ENCODE measurements at places on chromosomes 11 and 22.

GRCh38 chr11:88404932-88405710 lies 67.6 kb upstream of the CTSC start:
- no peak for DNase-seq

DNA sequence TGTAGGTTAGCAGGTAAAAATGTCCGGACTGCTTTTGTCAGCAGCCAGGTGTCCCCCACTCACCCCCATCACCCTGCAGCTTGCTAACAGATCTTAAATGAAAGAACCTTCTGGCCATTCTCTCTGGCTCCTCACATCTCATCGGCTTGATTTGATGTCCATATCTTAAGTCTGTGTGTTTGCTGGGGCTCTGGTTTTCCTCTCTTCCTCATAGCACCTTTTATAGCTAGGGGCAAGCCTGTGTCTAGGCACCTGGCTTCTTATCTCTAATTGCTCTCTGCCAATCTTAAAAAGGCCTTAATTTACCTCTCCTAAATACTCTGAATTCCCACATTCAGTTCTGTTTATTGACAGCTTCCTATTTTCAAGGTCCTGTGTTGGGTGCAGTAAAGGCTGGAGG lies 72.0 kb downstream of the ARHGAP42 start:
- DNase-seq = no peak

GRCh38 chr11:66421492-66422205 lies 814 bp downstream of the NPAS4 start:
- DNase-seq = peak; percentile 91

DNA sequence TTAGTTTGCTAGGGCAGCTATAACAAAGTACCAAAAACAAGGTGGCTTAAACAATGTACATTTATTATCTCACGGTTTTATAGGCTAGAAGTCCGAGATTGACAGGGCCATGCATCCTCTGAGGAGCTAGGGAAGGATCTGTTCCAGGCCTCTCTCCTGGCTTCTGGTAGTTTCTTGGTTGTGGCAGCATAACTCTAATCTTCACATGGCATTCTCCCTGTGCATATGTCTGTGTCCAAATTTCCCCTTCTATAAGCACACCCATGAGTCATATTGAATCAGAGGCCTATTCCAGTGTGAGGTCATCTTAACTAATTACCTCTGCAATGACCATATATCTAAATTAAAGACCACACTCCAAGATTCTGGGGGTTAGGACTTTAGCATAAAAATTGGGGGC lies 31.3 kb upstream of the MMP13 start:
- DNase-seq = no peak

GRCh38 chr11:43200031-43200430 lies 111.8 kb upstream of the API5 start:
- no peak for DNase-seq

DNA sequence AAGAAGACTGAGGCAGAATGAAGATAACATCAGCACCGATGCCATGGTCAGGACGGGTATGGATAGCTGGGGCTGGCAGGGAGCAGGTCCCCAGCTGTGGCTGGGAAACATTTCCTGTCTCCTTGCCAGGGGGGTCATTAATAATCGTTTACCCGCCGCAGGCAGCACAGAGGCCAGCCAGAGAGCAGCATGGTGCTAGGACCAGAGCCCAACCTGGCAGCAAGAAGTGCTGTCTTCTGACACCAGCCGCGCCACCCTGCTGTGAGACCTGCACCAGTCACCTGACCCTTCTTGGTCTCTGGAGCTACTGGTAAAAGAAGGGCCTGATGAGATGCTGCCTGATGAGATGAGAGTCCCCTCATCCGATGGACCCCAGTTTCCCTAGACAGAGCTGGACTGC lies 36.3 kb downstream of the PDE2A start:
- DNase-seq = no peak

DNA sequence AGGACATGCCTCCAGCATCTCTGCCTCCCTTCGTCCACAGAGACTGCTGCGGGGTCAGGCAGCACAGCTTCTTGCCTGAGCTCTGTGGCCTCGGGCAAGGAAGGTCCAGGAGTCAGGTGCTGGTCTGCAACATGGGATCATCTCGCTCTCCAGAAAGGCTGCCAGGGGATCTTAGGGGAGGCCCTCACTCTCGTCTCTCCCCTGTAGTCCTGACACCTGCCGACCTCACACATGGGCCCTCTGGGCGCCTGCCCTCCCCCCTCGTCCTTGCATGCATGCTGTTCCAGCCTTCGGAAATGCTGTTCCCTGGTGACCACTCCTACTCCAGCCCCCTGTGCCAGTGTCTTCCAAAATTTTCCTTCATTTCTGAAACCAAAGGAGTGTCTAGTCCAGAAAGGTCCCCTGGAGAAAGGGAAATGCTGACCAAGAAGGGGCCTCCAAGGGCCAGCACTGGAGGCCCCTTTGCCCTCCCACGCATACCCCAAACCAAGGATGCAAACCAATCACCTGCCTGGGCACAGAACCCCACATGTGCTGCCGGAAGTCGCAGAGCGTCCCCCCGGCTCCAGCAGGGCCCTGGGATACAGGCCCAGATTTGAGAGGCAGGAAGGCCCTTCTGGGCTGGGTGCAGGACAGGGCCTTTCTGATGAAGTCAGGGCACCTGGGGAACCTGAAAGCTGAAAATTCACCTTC lies 41.0 kb downstream of the IGF2 start:
- no peak for DNase-seq

DNA sequence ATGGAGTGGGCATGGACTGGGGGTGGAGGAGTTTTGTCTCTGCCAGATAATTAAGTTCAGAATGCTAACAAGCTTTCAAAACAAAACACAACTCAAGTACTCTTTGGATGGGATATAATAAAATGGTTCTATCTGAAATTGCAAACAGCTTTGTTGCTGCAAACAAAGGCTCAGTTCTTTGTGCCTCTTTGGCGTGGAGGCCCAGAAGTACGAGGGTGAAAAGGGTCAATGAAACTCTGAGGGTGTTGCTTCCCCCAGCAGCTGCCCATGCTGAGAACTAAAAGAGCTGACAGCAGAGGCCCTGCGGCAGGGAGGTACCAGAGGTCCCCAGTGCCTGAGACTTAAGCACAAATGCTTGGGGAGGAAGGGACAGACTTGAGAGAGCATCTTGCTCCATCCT lies 26.5 kb upstream of the IGSF22 start:
- no peak for DNase-seq

DNA sequence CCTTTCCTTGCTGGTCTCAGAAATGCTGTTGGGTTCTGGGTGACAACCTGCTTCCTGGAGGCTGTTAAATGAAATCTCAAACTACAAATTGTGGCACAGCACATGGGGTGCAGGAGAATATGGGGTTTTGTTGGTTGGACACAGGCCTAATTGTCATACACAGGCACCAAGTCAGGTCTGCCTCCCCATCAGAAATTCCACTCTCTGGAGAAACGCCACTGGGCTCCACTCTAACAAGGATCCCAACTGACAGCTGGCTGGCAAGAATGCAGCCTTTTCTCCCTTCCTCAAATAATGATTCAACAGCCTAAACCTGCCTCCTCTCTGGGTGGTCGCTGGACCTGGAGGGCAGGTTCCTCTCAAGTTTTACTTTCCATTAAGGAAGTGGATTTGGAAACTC lies 177.8 kb upstream of the NARS2 start:
- no peak for DNase-seq

DNA sequence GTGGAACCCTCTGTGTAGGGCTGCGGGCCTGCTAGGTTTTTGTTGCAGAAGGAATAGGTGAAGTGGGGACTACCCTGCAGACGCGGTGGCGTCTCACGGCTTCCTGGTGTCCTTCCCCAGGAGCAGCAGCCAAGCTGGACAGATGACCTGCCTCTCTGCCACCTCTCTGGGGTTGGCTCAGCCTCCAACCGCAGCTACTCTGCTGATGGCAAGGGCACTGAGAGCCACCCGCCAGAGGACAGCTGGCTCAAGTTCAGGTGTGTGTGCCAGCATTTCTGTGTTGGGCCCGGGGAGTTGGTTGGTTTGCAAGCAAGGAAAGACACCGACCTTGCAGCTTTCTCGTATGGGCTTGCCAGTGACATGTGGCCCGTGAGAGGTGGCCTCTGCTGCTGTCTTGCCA lies 15.3 kb downstream of the TAB1 start:
- no peak for DNase-seq

DNA sequence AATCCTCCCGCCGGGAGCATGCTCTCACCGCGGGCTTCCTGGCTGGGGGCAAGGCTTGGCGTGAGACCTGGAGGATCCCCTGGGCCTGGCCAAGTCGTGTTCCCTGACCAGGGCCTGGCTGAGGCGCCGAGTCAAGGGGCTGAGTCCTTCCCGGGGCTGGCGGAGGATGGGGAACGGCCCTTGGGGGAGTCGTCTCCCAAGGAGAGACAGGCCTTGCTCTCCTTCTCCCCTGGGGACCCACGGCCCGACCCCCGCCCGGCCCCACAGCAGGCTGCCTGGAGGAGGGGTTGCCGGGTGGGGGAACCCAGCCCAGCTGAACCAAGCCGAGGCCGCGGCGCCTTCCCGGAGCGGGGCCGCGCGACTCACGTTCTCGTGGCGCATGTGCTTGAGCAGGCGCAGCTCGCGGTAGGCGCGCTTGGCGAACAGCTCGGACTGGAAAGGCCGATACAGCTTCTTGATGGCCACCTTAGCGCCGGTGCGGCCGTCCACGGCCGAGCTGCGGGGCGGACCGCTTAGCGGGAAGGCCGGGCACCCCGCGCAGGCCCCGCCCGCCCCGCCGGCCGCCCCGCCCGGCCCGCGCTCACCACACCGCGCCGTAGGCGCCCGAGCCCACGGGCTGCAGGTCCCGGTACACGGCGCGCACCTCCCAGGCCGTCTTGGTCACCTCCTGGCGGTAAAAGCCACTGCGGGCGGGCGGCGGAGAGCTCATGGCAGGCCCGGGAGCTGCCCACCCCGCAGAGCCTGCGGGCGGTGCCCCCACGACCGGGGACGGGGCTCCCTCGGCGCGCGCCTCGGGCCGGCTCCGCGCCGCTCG lies 475 bp downstream of the MAPK12 start:
- no peak for DNase-seq

DNA sequence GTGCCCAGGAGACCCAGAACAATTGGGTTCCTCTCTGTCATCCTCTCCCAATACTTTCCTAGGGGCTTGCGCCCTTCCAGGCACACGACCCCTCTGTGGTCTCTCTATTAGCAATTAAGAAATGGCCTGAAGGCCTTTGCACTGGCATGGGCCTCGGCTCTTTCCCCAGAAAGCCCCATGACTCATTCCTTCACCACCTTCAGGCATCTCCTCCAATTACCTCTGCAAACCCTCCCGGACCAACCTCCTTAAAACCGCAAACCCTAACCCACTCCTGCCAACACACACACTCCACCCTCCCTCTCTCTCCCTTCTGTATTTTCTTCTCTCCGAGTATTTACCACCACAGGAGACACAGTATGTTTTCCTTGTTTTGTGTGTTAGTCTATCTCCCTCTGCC lies 36.7 kb downstream of the LARGE1 start:
- no peak for DNase-seq

DNA sequence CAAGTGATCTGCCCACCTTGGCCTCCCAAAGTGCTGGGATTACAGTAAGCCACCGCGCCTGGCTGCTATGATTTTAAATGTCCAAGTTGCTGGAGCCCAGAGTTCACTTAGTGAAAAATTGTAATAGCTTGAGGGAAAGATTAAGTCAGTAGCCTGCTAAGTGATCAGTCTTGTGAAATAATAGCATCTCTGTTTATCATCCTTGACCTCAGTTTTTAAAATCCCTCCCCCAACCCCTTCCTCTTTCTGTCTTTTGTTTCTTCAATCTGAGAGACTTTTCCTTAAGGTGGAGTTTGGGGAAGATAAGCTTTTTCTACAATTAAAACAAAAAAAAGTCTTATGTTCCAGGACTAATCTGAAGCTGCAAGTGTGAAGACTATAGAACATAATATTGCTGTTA lies 6.4 kb downstream of the HIPK3 start:
- no peak for DNase-seq

DNA sequence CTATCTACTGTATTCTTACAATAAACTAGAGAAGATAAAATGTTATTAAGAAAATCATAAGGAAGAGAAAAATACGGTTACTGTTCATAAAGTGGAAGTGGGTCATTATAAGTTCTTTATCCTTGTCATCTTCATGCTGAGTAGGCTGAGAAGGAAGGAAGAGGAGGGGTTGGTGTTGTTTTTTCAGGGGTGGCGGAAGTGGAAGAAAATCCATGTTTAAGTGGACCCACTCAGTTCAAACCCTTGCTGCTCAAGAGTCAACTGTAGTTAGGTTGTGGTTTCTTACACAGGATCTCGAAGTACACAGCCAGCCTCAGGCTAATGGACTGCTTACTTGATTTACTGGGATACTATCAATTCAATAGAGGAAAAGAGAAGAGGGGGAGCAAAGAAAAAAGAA lies 63.1 kb downstream of the PIWIL4 start:
- no peak for DNase-seq

DNA sequence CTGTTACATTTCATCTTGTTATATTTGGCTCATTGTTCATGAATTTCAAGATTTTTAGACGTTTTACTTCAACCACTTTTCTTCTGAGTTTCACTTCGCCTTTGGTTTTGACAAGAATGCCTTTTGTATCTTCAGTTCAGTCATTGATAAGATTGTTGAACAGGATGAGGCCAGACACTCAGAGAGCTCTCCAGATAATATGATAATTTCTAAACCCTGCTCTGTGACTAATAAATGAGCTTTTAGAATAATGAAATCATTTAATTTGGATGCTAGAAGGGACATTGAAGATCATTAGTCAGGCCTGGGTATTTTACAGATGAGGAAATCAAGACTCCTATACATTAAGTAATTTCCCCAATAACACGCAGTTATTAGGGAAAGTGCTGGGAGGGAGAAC lies 37.2 kb upstream of the GRAMD1B start:
- DNase-seq = no peak

DNA sequence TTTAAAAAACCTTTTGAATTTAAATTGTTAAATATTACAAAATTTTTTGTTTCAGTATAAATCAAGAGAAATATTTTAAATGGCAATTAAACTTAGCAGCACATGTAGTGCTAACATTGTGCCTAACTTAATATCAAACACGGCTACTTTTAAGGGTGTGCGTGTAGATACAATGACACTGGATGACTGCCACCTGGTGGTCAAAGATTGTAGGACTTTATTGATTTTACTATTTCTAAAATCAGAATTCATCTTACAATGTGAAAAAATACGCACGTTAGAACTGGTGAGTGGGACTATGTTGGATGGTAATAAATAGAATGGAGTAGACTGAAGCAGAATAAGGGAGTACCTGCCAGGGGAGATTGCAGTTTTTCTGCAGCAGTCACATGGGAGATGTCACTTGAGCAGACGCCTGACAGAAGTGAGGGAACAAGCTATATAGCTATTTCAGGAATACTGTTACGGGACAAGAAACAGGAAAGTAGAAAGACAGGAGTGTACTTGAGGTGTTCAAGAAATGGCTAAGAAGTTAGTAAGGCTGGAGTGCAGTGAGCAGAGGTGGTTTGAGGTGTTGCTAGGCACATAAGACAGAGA lies 52.9 kb downstream of the UVRAG start:
- DNase-seq = peak; percentile 53

DNA sequence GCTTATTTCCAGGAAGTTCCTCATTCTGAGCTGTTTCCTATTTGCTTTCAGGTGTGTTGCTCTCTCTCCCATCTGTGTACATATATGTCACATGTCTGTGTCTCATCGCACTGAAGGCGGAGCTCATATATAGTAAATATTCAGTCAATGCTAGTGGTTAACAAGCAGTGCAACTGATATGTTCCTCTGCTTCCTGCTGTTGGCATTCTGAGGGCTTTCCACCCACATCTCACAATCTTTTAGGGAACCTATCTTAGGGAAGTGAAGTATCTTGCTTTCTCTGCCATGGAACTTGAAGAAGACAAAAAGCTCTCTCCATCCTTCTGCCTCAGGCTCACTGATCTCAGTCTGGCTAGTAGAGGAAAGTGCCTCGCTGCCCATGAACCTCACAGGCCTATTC lies 139.8 kb downstream of the TTC17 start:
- DNase-seq = no peak
